ENCODE measurements at places on chromosomes 4 and X. TPM values are rescaled to one million over a fixed set of nuclear protein-coding genes. Genes with fewer than 3 reads are reported as not detected.
A peak's percentile ranks its signal among the peaks of the same experiment; 100 is the strongest.

- DNase-seq, result no peak
Observed at GRCh38 chrX:76433219-76433618, 5.7 kb downstream of the MAGEE1 start.

- DNase-seq, result no peak
Observed at GRCh38 chr4:79237851-79238250, 88.0 kb downstream of the NAA11 start.

DNA sequence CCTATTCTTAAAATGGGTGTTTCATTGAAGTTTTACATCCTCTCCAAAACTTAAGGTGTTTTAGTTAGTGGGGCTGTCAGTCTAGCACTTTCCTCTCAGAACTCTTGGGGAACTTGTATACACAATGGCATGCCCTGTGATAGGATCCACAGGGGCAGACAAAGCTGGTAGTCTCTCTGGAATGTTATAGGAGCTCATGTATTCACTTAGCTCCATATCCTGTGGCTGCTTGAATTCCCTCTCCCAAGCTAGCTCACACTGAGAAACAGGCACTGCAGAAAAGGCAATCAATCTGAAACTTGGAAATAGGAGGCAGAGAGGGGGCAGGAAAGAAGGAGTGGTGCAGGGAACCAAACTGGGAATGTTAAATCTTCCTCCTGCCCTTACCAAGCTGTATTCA, 26.3 kb upstream of the ARMCX2 start:
- no peak for DNase-seq

DNA sequence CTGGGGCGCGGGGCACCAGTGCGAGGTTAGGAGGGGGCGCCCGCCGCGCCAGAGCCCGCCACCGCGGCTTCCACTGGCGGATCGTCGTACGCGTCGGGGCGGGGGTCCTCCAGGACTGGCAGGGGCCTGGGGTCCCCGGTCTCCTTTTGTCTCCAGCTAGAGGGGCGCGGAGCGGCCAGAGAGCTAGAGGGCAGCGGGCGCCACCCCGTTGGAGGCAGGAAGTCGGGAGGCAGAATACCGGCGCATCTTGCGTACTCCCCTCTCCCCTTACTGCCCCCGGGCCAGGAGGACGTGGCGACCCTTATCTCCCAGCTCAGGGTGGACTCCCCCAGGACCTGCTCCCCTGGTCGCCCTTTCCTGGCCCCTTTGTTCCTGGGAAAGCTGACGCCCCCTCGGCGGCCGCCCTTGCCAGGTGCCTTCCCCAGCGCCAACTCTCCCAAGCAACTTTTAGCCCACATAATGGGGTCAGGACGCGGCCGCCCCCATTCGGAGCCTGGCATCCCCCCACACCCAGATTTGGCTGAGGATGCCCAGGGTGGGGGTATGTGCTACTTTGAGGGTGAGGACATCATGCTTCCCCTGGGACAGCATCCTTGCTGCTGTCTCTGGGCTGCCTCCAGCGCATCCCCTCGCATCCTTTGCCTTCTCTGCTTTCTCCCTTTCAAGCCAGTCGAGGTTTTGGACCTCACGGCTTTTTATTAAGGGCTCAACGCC, 933 bp downstream of the CNKSR2 start:
- no peak for DNase-seq

CENPVL1 gene
- total RNA-seq, result not detected

- DNase-seq, result no peak
Observed at GRCh38 chr4:81541161-81541945, 69.6 kb upstream of the RASGEF1B start.

- no peak for DNase-seq
Observed at GRCh38 chr4:83563998-83564397, 28.1 kb downstream of the GPAT3 start.

- no peak for DNase-seq
Observed at GRCh38 chr4:21641696-21642095, 306.9 kb downstream of the KCNIP4 start.

GRCh38 chrX:24526616-24527015, 61.5 kb downstream of the PDK3 start:
- no peak for DNase-seq

DNA sequence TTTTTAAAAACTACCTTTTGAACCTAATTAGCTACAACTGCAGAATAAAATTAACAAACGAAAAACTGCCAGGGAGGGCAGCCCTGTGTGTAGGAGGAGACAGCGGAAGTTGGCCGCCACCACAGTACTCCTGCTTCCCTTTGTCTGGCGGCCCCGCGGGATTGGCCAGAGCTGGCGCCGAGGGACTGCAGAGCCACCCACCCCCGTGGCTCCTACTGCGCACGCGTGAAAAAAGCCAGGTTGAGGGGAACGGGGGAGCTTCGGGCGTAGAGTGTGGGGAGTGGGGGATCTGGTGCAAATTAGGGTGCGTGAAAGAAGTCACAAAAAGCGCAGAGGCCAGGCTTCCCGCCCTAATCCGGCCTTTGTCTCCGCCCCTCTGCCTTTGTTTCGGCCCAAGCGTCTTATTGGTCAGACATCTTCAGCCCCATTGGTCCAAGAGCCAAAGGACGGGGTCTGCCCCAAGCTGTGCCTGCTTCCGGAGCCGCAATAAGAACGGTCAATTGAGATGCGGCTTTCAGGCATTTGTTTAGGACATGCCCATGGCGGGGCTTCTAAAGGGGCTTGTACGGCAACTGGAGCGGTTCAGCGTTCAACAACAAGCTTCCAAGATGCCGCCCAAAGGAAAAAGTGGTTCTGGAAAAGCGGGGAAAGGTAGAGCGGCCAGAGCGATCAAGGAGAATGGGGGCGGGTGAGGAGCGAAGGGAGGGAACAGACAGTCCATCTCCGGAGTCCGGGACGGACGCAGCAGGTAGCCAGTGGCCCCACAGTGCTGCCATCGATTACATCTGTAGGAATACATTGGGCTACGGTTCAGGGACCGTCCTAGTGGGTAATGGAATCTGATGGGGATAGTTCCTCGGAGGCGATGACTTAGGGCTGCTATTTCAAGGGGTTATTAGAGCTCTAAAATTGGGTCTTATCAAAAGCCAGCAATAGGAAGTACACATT, at the start of gene PIN4:
Gene PIN4, plus strand, starts transcription at position 580 of the 948 bp plus-strand sequence. Its CDS starts 29 bp downstream, at position 609.
- peak; percentile 90 for DNase-seq

NSDHL gene
- 18.1 TPM for total RNA-seq

ALPK1 gene
- 9.2 TPM for total RNA-seq

SPARCL1 gene
- 14.3 TPM for total RNA-seq

GRCh38 chr4:100929758-100930157, 411.9 kb upstream of the EMCN start:
- DNase-seq, result no peak

GRCh38 chrX:151517421-151517820, 46.1 kb upstream of the PASD1 start:
- DNase-seq, result no peak

EXOC1L gene
- total RNA-seq, result not detected

DNA sequence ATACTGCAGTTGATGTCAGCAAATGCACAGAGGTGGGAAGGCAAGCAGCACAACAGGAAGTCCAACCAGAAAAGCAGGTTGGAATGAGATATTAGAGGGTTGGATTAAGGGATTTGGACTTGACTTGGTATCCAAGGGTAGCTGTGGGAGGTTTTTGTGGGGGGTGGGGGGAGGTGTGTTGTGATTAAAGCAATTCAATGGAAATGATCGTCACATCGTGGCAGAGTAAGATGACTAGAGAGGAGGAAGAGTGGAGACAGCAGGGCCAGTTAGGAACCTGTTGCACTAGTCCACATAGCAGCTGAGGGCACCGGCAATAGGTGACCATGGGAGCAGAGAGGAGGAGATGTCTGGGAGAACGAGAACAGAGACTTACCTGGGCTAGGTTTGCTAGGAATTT, 2.4 kb downstream of the SLC25A43 start:
- DNase-seq, result no peak

GRCh38 chrX:137562096-137562495, 3.8 kb upstream of the ZIC3 start:
- no peak for DNase-seq

IL3RA gene
- total RNA-seq, result 0.46 TPM

KANTR gene
- 2.6 TPM for total RNA-seq

DNA sequence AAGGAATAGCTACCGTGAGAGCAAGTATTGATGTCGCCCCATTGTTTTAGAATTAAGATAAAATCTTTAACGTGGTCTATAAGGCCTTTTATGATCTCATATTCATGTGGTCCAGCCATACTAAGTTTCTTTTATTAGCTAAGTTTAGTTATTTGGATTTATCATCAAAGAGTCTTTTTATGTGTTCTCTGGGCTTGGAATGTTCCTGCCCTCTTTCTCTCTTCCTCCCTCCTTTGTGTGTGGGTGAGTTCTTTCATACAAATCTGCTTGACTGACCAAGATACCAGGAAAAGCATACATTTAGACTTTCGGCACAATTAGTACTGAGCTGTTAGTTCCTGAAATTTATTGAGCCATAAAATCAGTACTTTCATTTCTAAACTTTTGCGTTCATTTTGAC, 11.3 kb downstream of the TDO2 start:
- no peak for DNase-seq

DNA sequence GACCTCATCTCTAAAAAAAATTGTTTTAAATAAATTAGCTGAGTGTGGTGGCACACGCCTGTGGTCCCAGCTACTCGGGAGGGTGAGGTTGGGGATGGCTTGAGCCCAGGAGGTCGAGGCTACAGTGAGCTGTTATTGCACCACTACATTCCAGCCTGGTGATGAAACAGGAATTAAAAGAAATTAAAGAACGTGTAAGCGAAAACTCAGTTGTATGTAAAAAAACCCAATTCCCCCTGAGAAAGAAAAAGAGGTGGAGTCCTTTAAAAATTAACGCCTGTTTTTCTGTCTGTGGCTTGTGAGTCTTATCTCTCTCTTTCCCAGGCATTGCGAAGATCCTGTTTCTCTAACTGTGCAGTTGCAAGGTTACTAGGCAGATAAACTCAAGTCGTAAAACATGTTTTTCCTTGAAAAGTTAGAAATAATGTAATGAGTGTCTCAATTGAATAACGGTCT, 22.1 kb downstream of the EPGN start:
- DNase-seq, result no peak

DNA sequence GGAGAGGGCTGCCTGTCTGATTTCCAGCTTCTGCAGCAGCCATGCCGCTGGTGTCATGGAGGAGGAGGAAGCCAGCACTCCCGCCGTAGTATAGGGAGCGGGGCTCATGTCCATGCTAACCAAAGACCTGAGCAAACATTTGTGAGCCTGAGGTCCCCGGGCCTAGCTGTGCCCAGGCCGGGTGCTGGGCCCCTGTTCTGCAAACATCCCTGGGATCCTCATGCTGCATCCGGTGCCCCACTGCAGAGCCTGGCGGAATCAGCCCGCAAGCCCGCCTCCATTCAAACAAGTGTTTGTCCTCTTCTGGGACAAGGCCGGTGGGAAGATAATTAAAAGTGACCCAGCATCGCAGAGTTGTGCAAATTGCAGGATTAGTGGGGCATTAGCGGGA, 106.3 kb downstream of the SORCS2 start:
- no peak for DNase-seq

FAT4 gene
- 4.3 TPM for total RNA-seq

DNA sequence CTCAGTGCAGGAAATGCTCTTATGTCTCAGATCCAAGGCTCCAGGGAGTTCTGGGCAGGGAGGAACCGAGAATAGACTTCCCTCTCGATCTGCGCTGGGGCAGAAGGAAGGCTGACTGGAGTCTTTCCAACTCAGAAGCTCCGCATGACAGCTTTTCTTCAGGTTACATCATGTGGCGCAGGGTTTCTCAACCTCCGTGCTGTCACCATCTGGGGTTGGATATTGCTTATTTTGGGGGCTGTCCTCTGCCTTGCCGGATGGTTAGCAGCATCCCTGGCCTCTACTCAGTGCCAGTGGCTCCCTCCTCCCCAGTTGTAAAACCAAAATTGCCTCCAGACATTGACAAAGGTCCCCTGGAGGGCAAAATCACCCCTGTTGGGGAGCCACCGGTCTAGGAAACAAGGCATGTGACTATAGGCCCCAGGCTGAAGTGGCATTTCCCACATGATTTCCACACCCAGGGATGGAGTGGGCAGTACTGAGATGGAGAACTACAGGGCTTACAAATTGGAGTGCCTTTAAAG, 21.4 kb downstream of the REELD1 start:
- DNase-seq, result no peak

CMC4 gene
- 11.0 TPM for total RNA-seq

DNA sequence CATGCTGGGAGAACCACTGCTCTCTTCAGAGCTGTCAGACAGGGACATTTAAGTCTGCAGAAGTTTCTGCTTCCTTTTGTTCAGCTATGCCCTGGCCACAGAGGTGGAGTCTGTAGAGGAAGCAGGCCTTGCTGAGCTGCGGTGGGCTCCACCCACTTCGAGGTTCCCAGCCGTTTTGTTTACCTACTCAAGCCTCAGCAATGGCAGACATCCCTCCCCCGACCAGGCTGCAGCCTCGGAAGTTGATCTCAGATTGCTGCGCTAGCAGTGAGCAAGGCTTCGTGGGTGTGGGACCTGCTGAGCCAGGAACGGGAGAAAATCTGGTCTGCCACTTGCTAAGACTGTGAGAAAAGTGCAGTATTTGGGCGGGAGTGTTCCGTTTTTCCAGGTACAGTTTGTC, 118.9 kb downstream of the SLC10A6 start:
- no peak for DNase-seq

DNA sequence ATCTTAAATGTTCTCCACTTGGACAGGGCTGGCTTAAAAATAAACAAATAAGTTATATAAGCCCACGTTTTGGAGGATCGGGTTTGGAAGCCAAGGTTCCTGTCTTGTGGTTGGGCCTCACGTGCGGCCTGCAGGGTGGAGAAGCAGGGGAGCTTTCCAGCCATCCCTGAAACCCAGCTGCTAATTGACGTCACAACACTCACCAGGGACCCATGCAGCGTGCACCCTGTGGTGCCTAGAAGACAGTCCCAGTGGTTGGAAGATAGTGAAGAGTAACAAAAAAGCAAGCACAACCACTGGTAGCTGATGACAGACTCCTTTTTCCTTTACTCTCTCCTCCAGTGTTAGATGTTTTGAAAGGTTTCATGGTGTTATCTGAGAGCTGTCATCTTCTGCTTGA, 142.0 kb upstream of the RBPJ start:
- DNase-seq, result no peak

DNA sequence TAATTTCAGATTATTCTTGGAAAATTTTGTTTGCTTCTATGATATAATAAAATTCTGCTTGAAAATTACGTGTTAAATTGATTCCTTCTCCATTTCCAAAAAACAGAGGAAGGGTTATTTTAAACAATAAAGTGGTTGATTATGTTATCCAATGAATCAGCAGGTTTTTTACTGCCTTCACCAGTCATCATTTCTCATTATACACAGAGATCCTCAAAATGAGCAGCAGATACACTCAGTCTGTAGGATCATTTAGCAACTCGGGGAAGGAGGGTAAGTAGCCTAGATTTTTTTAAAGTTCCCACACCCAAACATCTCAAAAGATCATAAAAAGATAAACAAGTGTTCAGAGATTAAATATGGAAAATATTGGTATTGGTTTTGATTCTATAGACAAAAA, 6.8 kb upstream of the TMEM144 start:
- DNase-seq, result no peak

DNA sequence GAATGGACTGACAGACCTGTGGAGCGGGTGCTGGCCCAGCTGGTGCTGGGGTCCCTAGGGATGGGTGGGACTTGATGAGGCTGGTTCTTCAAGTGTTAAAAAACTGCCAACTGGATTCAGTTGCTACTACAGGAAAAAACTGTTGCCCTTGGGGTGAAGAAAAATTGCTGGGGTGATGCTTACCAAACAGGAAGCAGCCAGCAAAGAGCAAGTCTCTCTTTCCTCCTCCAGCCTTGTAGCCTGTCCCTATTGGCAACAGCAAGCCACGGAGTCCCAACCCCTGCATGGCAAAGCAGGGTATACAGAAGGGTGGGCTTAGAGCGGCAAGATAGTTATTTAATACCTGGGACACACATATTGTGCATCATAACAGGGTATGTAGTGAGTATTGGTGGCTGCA, 60.1 kb upstream of the ATP8A1 start:
- no peak for DNase-seq

HTT gene
- 37.8 TPM for total RNA-seq

- no peak for DNase-seq
Observed at GRCh38 chr4:121397941-121398601, 17.3 kb upstream of the QRFPR start.
